ENCODE measurements at places on chromosomes 7 and 10. TPM values are rescaled to one million over a fixed set of nuclear protein-coding genes. Genes with fewer than 3 reads are reported as not detected.

Gene MYOZ1
- not detected for total RNA-seq

Gene PLAU
- total RNA-seq, result 74.1 TPM

Gene COL26A1
- total RNA-seq, result 0.36 TPM

Gene LDB3
- 0.07 TPM for total RNA-seq

Gene PLCE1
- total RNA-seq, result 6.6 TPM

Gene MBL2
- total RNA-seq, result not detected

Gene TAS2R41
- not detected for total RNA-seq

Gene DUSP5
- 144 TPM for total RNA-seq

Gene OGDHL
- 0.13 TPM for total RNA-seq
